GM23338 (cell line): ENCODE measurements at places on chromosomes 2 and 18. TPM values are rescaled to one million over a fixed set of nuclear protein-coding genes. Genes with fewer than 3 reads are reported as not detected.
A peak's percentile ranks its signal among the peaks of the same experiment; 100 is the strongest.

The MARCO gene
- total RNA-seq, result not detected in 2 replicates

- no peak for DNase-seq
These were observed 30.3 kb downstream of the ALMS1 start for GRCh38 chr2:73415906-73416305.

DNA sequence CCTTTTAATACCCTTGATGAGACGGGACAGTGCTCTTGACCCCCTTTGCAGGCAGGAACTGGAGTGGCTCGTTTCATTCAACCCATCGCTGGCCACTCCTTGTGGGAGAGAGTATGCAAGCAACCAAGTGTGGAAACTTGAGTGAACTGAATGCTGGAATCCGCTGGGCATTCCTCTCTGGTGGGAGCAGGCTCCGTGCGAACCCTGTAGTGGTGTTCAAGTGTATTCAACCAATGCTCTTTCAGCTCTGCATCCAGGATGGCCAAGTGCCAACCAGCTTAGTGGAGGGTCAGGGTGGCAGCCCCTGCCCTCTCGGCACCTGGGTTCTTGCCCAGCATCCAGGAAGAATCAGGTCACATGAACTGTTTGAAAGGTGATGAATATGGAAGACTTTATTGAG lies 3.3 kb upstream of the ACADL start:
- DNase-seq, result no peak

DNA sequence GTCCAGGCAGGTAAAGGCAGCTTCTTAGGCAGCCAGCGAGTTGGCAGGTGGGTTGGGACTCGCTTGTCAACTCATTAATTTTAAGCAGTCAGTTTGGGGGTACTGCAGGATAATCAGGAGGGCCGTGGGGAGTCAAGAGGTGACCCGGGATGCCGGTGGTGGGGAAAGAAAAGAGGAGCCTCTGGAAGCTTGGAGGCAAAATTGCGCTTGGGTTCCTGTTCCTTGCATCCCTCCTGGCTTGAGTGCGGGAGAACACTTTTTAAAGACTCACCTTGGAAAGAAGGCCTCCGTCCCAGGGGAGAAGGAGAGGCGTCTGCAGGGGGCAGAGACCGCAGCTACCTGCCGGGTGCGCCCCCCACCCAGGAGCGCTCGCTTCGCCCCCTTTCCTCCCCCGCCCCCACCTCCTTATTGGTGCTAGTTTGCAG lies at the start of gene KCNJ3:
TSS of gene KCNJ3 (plus strand) at position 400 of the 425 bp plus-strand sequence. CDS start 81 bp downstream, outside the sequence.
- DNase-seq, result peak; percentile 51

GRCh38 chr18:66048406-66048805 lies 297.6 kb downstream of the CDH7 start:
- no peak for DNase-seq

DNA sequence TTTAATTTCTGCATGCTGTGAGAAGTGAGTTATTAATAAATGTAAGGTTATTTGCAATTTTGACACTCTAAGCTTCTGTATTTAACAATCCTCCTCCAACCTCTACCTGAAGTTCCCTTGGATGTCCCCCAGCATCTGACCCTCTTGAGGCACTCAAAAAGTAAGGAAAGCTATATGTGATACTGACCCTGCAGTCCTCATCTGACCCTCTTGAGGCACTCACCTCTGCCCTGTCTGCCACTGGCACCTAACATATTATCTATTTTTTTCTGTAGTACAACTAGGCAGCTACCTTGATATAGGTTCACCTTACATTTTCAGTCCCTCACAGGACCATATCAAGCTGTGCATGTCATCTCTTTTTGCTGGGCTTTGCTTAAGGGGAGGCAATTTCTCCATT lies 583.4 kb upstream of the PKDCC start:
- no peak for DNase-seq

- no peak for DNase-seq
These were observed 31.3 kb downstream of the HDHD2 start for GRCh38 chr18:47118981-47119380.

- DNase-seq, result no peak
These were observed 9.5 kb downstream of the PASK start for GRCh38 chr2:241139531-241140444.

The IL18R1 gene
- total RNA-seq, result 0.17 and 0.89 TPM in 2 replicates

DNA sequence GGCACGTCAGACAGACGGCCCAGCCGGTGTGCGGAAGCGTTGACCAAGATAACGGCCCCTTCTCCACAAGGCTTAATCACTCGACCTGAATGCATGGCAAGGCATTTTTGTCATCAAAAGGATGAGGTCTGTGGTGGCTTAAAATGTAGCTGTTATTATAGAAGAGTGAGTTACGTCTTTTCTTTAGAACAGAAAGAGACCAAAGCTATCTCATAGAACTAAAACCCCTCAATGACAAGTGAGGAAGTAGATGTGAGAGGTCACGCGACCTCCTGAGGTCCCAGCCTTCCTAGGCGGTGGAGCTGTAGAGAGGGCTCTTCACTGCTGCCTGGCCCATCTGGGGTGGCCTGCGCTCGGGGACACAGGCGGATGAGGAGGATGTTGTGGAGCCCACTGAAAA lies 75.7 kb downstream of the LDLRAD4 start:
- DNase-seq, result no peak
